HepG2 (cell line): ENCODE measurements at places on chromosomes 2 and 18. TPM values are rescaled to one million over a fixed set of nuclear protein-coding genes. Genes with fewer than 3 reads are reported as not detected.
A peak's percentile ranks its signal among the peaks of the same experiment; 100 is the strongest.

Gene DCC
- not detected in 2 replicates for polyA plus RNA-seq

GRCh38 chr2:150208689-150209088, 278.8 kb downstream of the RND3 start:
- no peak overlapping the region for H3K4me3 ChIP-seq
- H3K27me3 ChIP-seq = no peaks in the 10 kb centered on the region
- no peak for DNase-seq
- no peaks in the 10 kb centered on the region for H3K36me3 ChIP-seq

DNA sequence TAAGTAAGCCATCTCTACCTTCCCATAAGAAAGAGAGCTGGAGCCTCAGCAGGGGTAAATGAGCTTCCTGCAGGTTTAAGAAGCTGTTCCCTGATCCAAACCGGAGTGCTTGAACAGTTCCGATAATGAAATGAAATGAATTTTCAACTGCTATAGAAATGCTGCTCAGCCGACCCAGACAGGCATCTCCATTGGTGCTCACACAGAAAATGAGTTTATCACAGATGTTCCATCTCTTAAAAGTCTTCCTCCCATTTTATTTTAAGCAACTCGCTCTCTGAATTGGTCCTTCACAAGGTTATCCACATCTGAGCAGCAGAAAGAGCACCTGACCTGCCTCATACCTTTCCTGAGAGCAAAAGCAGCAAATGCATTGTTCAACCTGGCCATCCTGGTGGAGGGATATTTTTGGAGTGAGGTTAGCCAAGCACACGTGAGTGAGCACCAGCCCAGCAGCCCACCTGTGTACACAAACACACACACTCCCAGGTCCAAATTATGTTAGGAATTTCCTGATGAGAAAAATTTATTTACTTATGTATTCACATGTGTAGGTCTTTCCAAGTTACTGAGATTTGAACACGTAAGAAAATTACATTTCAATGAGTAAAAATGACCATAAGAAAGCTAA, 42.2 kb upstream of the CCDC68 start:
- no peak overlapping the region for H3K27ac ChIP-seq
- no peaks in the 10 kb centered on the region for H3K4me1 ChIP-seq
- no peaks in the 10 kb centered on the region for H3K36me3 ChIP-seq

Gene RNF138
- polyA plus RNA-seq = 11.0 and 14.6 TPM in 2 replicates

- peak overlapping the region; percentile 48 for H3K27ac ChIP-seq
- no peaks in the 10 kb centered on the region for H3K36me3 ChIP-seq
- peaks cover 21% of the 10 kb centered on the region; the same call in 2 of the 3 replicates for H3K27me3 ChIP-seq
- DNase-seq = peak; percentile 98
Observed at GRCh38 chr2:10935953-10936942, 24.5 kb downstream of the KCNF1 start.

DNA sequence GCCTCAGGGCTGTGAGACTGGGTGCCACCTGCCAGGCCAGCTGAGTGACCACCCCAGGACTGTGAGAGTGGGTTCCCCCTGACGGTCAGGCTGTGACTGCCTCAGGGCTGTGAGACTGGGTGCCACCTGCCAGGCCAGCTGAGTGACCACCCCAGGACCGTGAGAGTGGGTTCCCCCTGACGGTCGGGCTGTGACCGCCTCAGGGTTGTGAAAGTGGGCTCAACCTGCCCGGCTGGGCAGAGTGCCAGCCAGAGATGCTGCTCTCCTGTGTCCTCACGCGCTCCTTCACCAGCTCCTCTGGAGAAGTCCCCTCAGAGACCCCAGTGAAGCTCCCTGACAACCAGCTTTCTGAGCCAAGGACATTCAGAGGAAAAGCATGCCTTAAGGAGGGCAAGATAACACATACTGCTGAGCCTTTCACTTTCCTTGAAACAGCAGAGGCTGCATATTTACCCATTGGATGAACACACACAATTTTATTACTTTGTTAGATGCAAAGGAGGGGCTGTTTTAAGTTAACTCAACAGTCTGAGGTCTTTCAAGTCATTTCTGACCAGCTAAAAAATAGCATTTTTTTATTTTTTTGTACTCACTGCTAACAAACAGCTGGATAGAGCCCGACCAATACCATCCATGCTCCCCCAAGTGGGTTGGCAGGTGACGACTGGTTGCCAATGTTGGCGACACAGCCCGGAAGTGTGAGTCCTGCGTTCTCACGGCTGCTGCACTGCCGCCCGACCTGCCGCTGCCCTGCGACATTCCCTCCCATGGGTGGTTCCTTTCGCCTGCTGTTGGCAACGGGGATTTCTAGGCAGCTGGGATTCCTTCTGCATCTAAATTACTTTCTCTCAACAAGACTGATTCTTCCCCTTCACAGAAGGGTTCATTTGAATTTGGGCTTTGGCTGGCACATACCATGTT, 70.7 kb downstream of the NDUFA10 start:
- no peaks in the 10 kb centered on the region for H3K27me3 ChIP-seq
- H3K4me3 ChIP-seq = no peak overlapping the region
- no peak for DNase-seq
- peaks cover 25% of the 10 kb centered on the region; the same call in 1 of the 3 replicates for H3K36me3 ChIP-seq
- no peaks in the 10 kb centered on the region for H3K4me1 ChIP-seq
- no peak overlapping the region for H3K27ac ChIP-seq

GRCh38 chr2:151891566-151892194, 63.5 kb upstream of the ARL5A start:
- H3K4me1 ChIP-seq = peaks cover 7% of the 10 kb centered on the region
- no peaks in the 10 kb centered on the region for H3K36me3 ChIP-seq
- no peak overlapping the region for H3K27ac ChIP-seq
- H3K27me3 ChIP-seq = no peaks in the 10 kb centered on the region
- peak; percentile 14 for DNase-seq

Gene SMARCAL1
- 21.3 and 21.5 TPM in 2 replicates for polyA plus RNA-seq

Gene EDAR
- polyA plus RNA-seq = not detected in 2 replicates

- DNase-seq = no peak
- no peaks in the 10 kb centered on the region for H3K36me3 ChIP-seq
- H3K27ac ChIP-seq = no peak overlapping the region
- H3K4me1 ChIP-seq = no peaks in the 10 kb centered on the region
Observed at GRCh38 chr2:233953087-233953801, 36.1 kb downstream of the TRPM8 start.

GRCh38 chr18:79965119-79965902, 868 bp downstream of the HSBP1L1 start:
- peak overlapping the region; percentile 91 for H3K27ac ChIP-seq
- peak; percentile 79 for DNase-seq
- H3K36me3 ChIP-seq = peaks cover 12% of the 10 kb centered on the region; the same call in 2 of the 3 replicates
- no peaks in the 10 kb centered on the region for H3K27me3 ChIP-seq
- H3K4me1 ChIP-seq = peaks cover 65% of the 10 kb centered on the region

DNA sequence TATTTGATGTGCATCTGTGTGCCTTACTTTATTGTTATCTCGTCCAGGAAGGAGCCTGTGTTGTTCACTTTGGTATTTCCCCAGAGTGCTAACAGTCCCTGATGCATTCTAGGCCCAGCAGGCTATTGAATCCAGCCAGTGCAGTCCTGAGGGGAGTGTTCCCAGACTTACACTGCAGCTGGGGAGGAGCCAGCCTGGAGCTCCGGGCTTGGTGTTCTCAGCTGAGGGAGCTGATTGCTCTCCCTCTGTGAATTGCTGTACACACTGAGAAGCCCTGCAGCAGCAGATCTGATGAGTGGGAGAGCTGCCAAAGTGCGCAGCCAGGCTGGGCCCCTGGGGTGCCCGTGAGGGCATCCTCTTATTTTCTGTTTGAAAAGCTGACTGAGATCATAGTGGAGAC, 159.2 kb downstream of the GALNT3 start:
- no peaks in the 10 kb centered on the region for H3K4me1 ChIP-seq
- H3K27ac ChIP-seq = no peak overlapping the region
- no peaks in the 10 kb centered on the region for H3K27me3 ChIP-seq
- no peaks in the 10 kb centered on the region for H3K36me3 ChIP-seq
- no peak overlapping the region for H3K4me3 ChIP-seq

Gene DARS1
- polyA plus RNA-seq = 149 and 230 TPM in 2 replicates

Gene CEP192
- 12.2 and 15.3 TPM in 2 replicates for polyA plus RNA-seq

DNA sequence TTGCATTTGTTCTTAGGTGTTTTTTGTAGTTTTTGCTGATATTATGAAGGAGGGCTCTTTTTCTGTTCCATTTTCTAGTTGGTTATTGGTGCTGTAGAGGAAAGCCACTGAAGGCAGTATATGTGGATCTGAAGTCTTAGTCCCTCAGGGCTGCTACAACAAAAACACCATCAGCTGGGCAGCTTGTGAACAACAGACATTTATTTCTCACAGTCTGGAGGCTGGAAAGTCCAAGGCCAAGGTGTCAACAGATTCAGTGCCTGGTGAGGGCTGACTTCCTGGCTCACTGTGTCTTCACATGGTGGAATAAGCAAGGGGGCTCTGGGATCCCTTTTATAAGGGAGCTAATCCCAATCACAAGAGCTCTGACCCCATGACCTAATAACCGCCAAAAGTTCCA, 31.4 kb upstream of the HDAC4 start:
- peaks cover 10% of the 10 kb centered on the region; the same call in 1 of the 3 replicates for H3K27me3 ChIP-seq
- no peak overlapping the region for H3K27ac ChIP-seq
- no peak overlapping the region for H3K4me3 ChIP-seq
- no peak for DNase-seq
- H3K36me3 ChIP-seq = no peaks in the 10 kb centered on the region

DNA sequence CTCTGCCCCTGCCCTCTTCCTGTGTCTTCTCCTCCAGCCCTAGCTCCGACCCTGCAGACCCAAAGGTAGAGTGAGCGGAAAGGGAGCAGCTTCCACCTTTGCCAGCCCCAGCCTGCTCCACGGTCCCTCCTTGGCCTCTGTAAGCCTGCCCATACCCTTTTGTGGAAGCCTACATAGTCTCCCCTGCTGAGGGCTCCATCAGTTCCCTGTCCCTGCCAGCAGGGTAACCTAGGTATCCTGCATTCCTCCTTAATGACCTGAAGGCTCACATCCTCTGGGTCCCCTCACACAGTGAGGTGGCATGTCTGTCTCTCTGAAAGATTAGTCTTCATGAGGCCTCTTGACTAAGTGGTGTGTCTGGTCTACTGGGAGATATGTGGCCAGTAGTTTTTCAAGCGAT, 20.5 kb upstream of the ACKR3 start:
- H3K27me3 ChIP-seq = no peaks in the 10 kb centered on the region; the same call in 1 of the 2 replicates
- no peak overlapping the region for H3K27ac ChIP-seq
- H3K4me3 ChIP-seq = no peak overlapping the region
- no peak for DNase-seq

Gene PIEZO2
- 15.2 and 15.3 TPM in 2 replicates for polyA plus RNA-seq

- no peak overlapping the region for H3K4me3 ChIP-seq
- no peak overlapping the region for H3K27ac ChIP-seq
- no peaks in the 10 kb centered on the region for H3K27me3 ChIP-seq
Observed at GRCh38 chr2:121502781-121503180, 27.9 kb upstream of the RNU4ATAC start.

DNA sequence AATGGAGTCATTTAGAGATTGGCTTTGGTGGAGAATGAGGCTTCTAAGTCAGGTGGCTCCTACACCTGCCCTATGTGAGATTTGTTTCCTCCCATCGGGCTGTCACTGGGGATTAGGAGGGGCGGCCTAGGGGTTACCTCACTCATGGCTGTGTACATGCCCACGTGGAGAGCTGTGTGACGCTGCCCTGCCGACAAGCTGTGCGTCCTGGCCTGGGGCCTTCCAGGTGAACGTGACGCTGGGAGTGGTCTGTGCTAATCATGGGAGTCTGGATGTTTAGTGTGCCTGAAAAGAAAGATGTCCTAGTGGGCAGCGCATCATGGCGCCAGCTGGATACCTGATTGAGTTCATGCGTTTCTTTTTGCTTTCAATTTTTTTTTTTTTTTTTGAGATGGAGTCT, 14.0 kb downstream of the ASB1 start:
- H3K27ac ChIP-seq = peak overlapping the region; percentile 65
- H3K4me3 ChIP-seq = no peak overlapping the region
- no peak for DNase-seq
- H3K4me1 ChIP-seq = peaks cover 42% of the 10 kb centered on the region

DNA sequence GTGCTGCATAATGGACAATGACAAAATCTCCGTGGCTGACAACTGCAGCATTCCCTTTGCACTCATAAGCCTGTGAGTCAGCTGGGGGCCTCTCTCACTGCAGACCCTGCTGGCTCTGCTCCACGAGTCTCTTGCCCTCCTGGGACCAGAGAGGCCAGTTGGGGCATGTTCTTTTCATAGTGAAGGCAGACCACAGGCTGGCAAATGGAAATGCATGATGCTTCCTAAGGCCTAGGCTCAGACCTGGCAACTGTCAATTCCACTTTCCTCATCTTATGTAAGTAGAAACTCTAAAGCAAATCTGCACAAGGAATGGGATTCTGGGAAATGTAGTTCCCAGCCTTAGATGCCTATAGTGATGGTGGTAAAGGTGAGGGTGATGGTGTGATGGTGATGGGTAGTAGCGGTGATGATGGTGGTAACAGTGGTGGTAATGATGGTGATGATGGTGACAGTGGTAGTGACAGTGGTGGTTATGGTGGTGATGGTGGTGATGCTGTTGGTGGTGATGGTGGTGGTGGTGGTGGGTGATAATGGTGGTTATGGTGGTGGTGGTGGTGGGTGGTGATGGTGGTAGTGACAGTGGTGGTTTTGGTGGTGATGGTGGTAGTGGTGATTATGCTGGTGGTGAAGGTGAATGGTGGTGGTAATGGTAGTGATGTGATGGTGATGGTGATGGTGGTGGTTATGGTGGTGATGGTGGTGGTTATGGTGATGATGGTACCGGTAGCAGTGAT, 185.8 kb upstream of the ARL4C start:
- H3K4me1 ChIP-seq = peaks cover 88% of the 10 kb centered on the region
- no peak overlapping the region for H3K4me3 ChIP-seq
- no peaks in the 10 kb centered on the region for H3K27me3 ChIP-seq
- no peaks in the 10 kb centered on the region for H3K36me3 ChIP-seq
- no peak overlapping the region for H3K27ac ChIP-seq

DNA sequence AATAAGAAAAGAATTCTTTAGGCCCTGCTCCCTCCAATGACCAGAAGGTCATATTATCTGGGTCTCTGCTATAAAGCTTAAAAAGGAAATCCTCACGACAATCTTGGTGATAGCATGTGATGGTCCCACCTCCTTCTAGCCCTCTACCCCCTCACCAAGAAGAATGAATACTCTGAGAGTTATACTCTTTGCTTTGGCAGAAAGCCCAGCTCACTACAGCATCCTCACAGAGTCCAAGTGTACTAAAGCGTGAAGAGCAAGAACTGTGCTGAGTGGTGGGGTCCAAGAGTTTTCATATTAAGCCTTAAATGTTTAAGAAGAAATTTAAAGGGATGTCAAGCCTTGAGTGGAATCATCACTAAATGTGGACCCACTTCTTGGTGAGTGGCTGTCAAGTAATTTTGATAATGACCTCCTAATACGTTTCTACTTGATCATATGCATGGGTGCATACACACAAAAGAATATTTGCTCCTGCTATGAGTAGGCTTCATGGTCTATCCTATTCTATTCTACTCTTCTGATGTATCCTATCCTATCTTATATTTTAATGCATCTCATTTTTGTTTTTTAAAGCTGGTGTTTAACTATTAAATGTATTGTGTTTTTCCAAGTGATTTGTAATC, 16.5 kb upstream of the SERPINB7 start:
- no peak overlapping the region for H3K4me3 ChIP-seq
- H3K36me3 ChIP-seq = no peaks in the 10 kb centered on the region
- no peaks in the 10 kb centered on the region for H3K4me1 ChIP-seq
- H3K27me3 ChIP-seq = no peaks in the 10 kb centered on the region

Gene SOCS6
- 16.4 and 18.6 TPM in 2 replicates for polyA plus RNA-seq

Gene CENPA
- polyA plus RNA-seq = 19.6 and 28.5 TPM in 2 replicates

Gene GYPC
- polyA plus RNA-seq = 0.09 TPM in 1 of 2 replicates, not detected in the other
